Stimulated activated CD8-positive, alpha-beta memory T cell treated with anti-CD3 and anti-CD28 coated beads, Interleukin-7, amount 100 ng/mL, for 24 hours (primary cell): ENCODE measurements at places on chromosomes 16 and 17.

DNA sequence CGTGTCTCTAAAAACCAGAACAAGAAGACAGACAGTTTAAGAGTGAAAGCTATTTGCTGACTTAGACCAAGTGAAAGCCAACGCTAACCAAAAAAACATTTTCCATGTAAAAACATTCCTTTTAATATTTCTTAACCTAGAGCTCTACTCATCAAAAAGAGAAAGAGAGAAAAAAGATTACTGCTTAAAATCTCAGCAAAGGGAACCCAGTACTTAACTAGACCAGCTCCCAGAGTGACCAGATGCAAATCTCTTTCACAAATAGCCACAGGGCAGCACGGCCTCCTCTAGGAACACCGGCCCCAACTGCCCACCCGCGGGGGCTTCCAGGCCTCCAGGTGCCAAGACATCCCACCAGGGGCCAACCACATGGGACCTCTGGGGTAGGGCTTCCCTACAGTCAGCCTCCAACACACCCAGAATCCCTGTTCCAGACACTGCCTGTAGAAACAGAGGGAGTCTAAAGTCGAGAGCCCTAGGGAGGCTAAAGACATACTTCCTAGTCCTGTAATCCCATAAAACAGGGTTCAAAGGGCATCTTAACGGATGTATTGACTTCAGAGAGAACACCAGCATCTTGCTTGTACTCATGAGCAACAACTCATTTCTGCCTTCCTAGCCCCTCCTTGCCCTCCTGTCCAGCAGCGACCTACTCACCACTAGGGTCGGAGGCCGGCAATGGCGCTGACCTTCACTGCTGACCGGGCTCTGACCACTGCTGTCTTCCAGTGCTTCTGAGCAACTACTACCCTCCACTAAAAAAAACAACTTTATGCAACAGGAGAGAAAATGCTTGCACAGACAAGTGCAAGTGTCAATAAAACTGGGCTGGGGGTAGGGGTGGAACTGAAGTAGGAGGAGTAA is 21.3 kb downstream of the ZCCHC14 start:
- no peak for DNase-seq

- DNase-seq: no peak
These were observed 231.1 kb downstream of the CDH13 start for GRCh38 chr16:82857693-82858365.

DNA sequence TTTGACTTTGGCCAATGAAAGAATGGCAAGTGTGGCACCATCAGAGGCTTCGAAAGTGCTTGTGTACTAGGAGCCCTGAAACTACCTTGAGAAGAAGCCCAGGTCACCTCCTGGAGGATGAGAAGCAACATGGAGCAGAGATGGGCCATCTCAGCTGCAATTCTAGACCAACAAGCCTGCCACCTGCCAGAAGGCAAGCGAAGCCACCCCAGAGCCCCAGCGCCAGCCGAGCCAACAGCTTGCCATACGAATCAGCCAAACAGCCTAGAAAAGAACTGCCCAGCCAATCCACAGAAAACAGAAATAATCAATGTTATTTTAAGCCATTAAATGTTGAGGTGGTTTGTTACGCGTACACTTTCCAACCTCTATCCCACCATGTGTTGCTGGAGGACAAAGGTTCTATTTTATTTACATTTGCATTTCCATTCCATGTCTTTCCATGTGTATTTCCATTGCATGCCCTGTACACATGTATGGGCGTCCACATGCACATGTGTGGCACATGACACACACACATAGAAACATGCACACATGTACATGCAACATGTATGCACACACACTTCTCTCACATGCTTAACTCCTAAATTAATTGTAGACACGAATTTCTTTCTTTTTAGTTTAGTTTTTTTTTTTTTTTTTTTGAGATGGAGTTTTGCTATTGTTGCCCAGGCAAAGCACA is 144.3 kb upstream of the TNRC6C start:
- no peak for DNase-seq

- no peak for DNase-seq
These were observed 158.8 kb downstream of the CHD9 start for GRCh38 chr16:53213542-53213941.

GRCh38 chr16:23692190-23692837 is 13.6 kb downstream of the PLK1 start:
- DNase-seq: no peak

- no peak for DNase-seq
These were observed 23.1 kb downstream of the CREBBP start for GRCh38 chr16:3857189-3858043.

DNA sequence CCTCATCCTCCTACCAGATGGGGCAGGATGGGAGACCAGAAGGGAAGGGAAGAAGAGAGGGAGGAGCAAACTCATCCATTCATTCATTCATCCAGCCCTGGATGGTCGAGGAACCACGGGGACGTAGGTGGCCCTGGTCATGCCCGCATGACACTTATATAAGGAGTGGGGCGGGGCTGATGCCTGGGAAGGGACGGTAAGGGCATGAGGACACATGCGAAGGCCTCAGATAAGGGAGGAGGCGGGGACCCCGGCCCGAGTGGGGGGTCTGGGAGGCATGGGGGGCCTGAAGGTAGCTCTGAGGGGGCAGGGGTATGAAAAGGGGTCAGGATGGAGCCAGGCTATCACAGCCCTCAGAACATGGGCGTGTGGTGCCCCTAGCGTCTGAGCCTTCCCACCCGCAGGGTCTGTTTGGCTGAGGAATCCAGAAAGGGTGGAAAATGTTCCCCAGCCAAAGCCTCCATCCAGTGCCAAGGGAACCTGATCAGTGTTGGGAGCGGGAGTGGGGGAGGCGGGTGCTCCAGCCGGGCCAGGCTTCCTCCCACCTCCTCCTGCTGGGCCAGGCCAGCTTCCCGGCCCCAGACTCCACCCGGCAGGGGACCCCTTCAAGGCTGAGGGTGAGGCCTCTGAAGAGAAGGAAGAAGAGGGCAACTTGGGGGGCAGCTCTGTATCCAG is 17.6 kb upstream of the CD79B start:
- no peak for DNase-seq

DNA sequence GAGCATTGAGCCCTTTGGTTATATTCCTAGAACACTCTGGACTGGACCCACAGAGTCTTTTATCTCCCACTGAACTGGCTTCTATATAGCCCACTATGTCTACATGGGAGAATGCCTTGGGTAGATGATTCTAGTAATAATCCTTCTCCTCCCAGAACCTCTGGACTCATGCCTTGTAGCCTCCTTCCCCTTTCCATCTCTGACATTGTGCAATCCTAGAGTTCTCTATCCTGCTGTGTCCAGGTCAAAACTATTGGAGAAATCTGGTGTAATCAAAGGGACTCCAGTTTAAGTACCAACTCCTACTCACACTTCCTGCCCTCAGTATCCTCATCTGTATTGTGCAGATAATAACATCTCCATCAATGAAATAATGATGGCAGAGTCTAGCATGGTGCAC is 9.1 kb downstream of the RCVRN start:
- DNase-seq: no peak

GRCh38 chr16:4938683-4939030 is 1.7 kb upstream of the PPL start:
- DNase-seq: no peak

- no peak for DNase-seq
These were observed 3.4 kb upstream of the KRTAP2-4 start for GRCh38 chr17:41069031-41069430.

GRCh38 chr16:67948015-67948414 is 4.1 kb upstream of the LCAT start:
- no peak for DNase-seq

DNA sequence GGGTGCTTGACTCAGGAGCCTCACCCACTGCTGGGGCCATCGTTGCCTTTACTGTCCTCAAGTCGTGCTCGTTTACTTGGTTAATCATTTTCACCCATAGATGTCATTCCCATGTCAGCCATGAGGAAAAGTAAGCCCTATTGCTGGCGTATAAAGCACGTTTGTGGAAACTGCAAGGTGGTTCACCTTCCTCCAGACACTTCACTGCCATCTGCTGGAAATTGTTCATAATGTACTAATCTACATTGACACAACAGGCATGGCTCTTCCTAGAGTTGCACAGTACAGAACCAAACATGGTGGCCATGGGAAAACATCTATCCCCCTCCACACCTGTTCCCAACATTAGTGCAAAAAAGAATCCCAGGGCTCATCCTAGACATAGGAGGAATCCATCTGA is 116.6 kb downstream of the ZNF18 start:
- no peak for DNase-seq

GRCh38 chr16:75226550-75227360 is 8.0 kb downstream of the CTRB1 start:
- DNase-seq: no peak

GRCh38 chr17:6711081-6711674 is 2.0 kb downstream of the SLC13A5 start:
- DNase-seq: no peak

- no peak for DNase-seq
These were observed 132.2 kb upstream of the NACA2 start for GRCh38 chr17:61723183-61723582.

DNA sequence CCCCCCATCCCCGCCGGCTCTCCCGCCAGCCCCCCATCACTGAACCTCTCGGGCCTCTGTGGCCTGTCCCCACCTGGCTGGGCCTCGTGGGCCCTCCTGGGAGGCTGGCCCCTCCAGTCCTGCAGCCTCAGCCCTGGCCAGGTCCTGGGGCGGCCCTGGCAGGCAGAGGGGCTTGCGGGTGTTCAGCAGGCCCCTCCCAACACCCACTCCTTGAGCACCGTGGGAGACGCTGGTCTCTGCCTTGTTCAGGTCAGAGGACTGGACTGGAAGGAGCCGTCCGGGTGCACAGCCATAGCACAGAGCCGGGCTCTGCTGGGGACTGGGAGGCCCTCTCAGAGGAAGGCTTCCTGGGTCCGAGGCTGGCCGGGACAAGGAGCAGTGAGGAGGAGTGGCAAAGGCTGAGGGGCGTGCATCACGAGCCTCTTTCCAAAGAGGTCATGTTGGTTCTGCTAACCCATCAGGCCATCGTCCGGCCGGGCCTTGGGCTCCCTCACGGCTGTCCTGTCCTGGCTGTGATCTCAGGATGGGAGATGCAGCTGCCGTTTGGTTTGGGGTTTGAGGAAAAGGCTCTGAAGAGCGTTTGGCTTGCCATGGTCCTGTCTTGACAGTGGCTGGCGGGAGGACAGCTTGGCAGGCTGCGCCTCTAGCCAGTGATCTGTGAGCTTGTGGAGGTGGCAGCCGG is 6.3 kb upstream of the PABPN1L start:
- DNase-seq: no peak

DNA sequence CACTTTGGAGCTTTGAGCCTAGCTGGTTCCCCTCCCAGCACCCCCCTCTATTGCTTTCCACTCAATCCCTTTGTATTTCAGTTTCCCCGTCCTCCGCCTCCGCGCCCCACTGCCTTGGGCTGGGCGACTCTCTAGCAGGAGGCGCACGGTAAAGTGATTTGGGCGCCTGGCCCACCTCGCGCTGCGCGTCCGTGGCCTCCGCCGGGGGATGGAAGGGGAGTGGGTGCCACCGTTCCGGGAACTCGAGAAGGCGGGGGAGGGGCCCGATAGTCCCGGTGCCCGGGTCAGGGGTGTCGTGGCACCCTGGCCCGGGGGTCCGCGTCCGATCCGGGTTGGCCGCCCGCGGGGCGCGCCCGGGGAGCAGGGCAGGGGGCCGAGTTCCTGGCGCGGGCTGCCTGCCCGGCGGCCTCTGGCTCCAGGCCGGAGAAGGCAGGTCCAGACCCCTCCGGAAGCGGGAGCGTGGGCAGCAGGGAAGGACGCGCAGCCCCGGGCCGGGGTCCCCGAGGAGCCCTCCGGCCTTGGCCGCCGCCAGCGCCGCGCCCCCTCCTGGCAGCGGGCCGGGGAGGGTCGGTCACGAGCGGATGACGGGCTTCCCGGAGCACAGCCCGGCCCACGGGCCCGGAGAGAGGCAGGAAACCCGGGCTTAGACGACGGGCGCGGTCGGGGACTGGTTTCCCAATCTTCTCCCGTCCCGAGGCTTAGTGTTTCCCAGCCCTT is 15.8 kb downstream of the MEOX1 start:
- no peak for DNase-seq
